H1 (cell line): ENCODE measurements at places on chromosomes 1 and 21. TPM values are rescaled to one million over a fixed set of nuclear protein-coding genes. Genes with fewer than 3 reads are reported as not detected.

- DNase-seq, result no peak
- H3K27me3 ChIP-seq, result peaks cover 30% of the 10 kb centered on the region
- H3K27ac ChIP-seq, result no peak overlapping the region
Observed at GRCh38 chr1:165376811-165377311, 20.3 kb upstream of the LMX1A start.

DNA sequence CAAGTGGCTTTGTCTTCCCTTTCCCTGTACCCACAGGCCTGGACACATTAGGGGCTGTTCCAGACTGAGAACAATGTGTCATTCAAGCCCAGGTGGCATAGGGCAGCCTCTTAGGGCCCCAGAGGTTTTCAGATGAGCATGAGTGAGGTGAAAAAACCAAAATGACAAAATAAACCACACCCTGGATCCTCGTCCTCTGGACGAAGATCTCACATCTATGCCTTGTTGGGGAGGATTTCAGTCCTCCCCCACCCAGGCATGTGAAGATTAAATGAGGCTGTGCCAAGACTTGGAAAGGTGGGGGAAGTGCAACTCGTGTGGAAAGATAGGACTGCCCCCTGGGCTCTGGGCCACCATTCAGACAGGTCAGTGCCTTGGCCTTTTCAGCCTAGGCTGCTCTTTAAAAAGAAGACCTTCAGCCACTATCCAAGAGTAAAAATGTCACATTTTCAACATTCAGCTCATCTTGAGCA lies 32.8 kb upstream of the IL19 start:
- H3K27ac ChIP-seq, result no peak overlapping the region
- no peaks in the 10 kb centered on the region for H3K4me1 ChIP-seq
- H3K36me3 ChIP-seq, result peaks cover 6% of the 10 kb centered on the region; the same call in 1 of the 2 replicates
- H3K27me3 ChIP-seq, result no peaks in the 10 kb centered on the region
- H3K4me3 ChIP-seq, result no peak overlapping the region
- DNase-seq, result no peak

- no peak overlapping the region for H3K27ac ChIP-seq
- H3K4me3 ChIP-seq, result no peak overlapping the region
- peaks cover 13% of the 10 kb centered on the region for H3K4me1 ChIP-seq
- no peak for DNase-seq
- H3K36me3 ChIP-seq, result no peaks in the 10 kb centered on the region
Observed at GRCh38 chr1:234960722-234961455, 167.7 kb downstream of the TOMM20 start.

CEP170 gene
- 97.2 and 102 TPM in 2 replicates for total RNA-seq
